GM18507 (cell line): ENCODE measurements at places on chromosomes 6 and 20.

- DNase-seq: no peak
Measured at GRCh38 chr6:14966906-14967711, 278.8 kb upstream of the JARID2 start.

- no peak for DNase-seq
Measured at GRCh38 chr20:51487565-51488268, 54.8 kb downstream of the NFATC2 start.

DNA sequence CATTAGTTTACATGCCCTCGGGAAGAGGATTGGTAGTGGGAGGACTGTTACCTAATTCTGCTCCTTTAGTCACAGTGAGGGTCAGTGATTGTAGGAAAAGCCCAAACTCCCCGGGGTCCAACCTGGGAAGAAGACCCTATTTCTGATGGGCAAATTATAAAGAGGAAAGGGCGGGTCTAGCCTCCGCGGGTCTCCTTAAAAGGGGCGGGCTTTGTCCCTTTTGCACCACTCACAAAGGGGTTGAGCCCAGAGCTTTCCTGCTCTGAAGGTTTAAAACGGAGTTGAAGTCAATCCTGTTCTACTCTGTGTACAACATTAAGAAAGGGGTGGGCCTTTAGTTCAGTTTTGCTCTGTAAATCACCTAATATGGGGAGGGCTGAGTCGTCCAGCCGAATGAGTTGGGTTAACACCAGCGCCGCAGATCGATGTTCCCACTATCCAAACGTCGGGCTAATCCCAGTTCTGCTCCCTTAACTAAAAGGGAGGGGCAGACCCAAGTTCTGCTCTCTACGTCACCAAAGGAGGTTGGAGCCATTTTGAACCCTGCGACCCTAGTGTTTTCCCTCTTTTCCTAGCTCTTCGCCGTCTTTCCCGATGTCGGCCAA is 920 bp upstream of the RNF5 start:
- DNase-seq: no peak

DNA sequence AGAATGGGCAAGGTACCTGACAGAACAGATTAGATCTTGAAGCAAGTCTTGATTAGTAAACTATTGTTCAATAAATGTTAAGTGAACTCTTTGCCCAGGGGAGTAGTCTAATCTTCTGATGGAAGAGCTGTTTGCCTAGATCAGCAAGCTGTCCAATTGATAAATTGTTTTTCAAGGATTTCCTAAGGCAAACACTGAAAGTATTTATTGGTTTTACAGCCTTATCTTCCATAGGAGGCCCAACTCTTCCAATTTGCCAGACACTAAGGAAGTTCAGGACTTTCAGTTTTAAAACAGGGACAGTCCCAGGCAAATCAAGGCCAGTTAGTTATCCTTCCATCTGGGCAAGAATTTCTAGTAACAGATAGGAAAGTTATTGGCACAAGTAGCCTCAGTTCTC is 1.8 kb upstream of the C6orf163 start:
- no peak for DNase-seq

DNA sequence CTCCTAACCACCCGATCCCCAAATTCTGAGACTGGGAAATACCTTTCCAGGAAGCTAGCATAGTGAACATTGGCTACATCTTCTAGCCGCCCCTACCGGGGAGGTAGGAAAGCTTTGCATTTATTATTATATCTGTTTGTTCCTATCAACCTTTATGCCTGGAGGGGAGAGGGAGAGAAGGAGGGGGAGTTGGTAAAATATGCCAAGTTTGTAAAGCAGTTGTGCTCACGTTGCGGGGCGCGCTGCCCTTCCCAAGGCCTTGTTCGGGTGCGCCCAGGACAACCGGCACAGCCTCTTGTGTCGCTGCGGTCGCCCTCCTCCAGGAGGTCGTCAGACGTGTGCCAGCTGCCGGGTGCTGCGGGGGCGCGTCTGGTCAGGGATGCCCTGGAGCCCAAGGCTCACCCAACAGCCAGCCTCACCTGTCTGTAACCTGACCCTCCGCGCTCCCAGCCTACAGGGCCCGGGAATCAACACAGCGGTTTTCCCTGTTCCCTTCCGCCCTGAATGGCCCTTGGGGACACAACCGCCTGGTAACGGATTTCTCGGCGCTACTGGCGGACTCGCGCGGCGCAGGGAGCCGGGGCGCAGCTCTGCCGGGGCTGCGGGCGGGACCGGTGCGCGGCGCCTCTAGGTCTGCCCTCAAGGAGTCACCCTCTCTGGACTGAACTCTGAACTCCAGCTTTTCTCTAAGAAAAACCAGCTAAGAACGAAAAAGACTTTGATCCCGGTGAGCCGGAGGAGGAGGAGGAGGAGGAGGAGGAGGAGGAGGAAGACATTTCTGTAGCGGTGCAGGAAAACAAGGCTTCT is 1.1 kb upstream of the OVOL2 start:
- no peak for DNase-seq

DNA sequence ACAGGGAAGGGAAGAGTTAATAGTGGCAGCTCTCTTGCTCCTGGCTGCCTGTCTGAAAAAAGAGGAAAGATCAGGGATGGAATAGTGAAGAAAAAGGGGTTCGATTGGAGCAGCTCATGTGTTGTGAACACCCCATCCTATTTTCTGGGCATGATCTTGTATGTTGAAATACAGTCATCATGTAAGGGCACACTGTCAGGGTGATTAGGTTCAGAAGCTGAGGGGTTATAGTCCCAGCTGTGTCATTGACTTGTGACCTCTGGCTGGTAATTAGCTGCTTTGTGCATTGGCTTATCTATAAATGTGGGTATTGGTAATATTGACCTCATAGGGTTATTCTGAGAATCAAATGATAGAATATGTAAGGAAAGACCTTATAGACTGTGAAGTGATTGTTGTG is 30.1 kb downstream of the PHF20 start:
- DNase-seq: no peak

DNA sequence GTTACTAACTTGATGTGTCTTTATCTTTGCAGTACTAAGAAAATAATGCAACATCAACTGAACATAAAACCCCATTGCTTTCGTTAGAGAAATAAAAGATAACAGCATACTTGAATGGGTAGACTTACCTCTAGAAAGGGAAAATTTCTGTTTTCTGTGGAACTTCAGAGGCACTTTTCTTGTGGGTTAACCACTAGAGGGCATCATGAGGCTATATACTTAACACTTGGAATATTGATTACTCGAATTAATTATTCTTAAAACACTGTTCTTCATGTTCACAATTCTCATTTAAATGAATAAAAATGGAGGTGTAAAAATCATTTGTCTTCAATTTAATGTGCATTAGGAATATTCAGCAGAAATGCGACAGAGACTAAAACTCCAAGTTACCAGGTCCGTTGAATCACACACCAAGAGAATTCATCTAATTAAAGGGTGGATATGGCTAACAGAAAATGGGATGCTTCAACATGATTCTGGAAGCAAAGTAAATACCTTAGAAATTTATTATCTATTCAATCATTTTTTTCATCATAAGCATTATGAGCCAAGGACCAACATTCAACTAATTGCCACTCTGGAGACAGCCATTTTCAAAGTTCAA is 330.8 kb upstream of the PREP start:
- DNase-seq: no peak
